Myocyte (in vitro differentiated cells): ENCODE measurements at places on chromosomes 5 and 9.

- no peak for DNase-seq
These were observed 63.8 kb downstream of the MACROH2A1 start for GRCh38 chr5:135335031-135335828.

DNA sequence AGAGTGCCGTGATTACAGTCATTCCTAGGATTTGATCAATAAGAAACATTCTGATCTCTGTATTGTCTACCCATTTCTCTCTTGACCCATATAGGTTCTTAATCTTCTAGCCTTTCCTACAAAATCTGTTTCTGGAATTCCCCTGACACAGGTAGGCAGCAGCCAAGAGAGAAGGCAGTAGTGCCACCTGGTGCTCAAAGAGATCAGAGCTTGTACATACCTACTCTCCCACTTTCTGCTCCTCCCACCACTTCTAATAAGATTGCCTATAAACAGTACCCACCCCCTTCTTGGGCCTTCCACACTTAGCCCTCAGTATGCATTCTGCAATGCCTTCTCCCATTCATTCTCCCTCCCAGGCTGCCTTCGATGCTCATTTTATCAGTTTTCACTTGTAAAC is 117.4 kb upstream of the RORB start:
- no peak for DNase-seq

- peak; percentile 32 for DNase-seq
These were observed 34.6 kb upstream of the NFIB start for GRCh38 chr9:14348373-14349145.

- DNase-seq, result no peak
These were observed 89.9 kb downstream of the SIL1 start for GRCh38 chr5:139108063-139108824.

DNA sequence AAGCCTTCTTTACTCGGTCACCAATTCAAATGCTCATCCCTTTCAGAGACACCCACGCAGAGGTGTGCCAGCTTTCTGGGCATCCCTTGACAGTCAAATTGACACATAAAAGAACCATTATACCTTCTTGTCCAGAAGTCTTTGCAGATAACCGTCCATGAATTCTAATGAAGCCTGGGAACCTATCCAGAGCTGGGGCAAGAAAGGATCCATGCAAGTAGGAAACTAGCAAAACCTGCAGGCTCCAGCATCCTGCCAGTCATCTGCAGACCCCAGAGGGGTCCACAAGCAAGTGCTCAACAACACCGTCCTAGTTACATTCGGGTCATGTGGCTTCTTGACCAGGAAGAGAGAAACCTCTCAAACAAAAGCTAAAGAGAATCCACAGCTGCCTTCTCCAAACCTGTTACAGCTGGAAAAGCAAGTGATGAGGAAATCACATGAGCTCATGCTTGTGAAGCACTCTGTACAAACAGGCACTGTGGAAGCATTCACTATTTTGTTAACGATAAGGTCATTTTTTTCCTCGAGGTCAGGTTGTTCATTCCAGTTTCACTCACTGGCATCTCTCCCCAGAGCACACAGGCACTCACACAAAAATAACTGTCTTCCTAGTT is 80.2 kb upstream of the DMRT1 start:
- DNase-seq, result no peak

GRCh38 chr5:101431201-101431600 is 528.1 kb upstream of the ST8SIA4 start:
- no peak for DNase-seq

- DNase-seq, result no peak
These were observed 265.2 kb downstream of the SYK start for GRCh38 chr9:91066856-91067255.

DNA sequence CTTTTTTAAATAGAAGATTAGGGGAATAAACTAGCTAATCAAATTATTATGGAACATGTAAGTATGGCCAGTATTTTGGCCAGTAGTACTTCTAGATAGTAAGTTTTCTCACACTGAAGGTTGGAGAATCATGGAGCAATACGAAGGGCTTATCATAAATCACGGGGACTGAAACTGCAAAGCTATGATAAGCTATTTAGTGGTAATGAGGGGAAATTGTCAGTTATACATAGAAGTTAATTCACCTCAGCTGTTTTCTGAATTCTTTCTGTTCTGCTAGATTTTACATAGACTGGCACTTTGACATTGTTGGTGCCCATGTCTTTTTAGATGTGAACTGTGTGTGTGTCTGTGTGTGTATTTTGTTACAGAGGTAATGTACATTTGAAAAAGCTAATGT is 34.5 kb upstream of the FAM151B start:
- no peak for DNase-seq

GRCh38 chr5:71482132-71482531 is 26.7 kb downstream of the BDP1 start:
- DNase-seq, result peak; percentile 18

DNA sequence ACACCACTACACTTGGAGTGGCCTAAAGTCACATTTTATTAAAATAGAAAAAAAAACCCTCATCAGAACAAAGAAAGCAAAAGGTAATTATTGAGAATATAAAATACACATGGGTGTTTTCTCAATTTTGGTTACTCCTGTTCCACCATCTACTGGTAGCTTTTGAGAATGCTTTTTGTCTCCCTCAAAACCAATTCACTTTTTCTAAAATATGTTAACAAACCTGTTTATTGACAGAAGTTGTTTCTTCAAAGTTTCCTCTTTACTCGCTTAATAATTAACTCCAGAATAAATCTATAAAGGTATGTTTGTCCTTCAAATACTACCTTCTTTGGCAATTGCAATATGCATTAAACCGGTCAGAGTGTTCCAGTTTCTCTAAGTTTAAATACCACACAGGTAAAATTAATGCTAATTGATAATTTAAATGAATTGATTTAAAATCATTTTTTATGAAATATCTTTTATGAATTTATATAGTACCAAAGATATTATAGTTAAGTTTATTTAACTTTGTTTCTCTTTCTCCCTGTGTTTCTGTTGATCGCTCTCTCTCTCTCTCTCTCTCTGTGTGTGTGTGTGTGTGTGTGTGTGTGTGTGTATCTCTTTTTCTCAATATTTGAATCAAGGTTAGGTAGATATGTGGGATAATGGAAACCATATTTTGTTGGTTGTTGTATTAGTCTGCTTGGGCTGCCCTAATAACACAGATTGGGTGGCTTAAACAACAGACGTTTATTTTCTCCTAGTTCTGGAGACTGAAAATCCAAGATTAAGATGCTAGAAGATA is 487.4 kb downstream of the PRDM9 start:
- DNase-seq, result no peak

- no peak for DNase-seq
These were observed 109.5 kb downstream of the SNCAIP start for GRCh38 chr5:122421374-122422079.

DNA sequence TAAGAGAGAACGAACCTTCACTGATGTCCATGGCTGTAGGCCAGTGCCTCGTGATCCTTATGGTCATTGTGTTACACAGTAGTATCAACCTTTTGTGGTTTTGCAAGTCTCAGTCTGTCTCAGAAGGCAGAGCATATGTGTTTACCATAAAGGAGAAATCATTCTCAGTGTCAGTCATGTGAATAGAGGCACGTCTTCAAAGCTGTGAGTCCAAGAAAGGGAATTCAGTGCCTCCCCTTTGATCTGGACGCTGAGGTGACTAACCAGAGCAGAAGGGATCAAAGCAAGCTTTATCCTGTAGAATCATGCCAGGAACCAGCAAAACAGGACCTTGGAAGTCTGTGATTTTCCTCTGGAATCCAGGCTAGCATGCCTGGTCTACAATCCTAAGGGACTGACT is 433.9 kb downstream of the DNAH5 start:
- DNase-seq, result no peak

- DNase-seq, result no peak
These were observed 63.4 kb downstream of the KCNT1 start for GRCh38 chr9:135765416-135765815.

DNA sequence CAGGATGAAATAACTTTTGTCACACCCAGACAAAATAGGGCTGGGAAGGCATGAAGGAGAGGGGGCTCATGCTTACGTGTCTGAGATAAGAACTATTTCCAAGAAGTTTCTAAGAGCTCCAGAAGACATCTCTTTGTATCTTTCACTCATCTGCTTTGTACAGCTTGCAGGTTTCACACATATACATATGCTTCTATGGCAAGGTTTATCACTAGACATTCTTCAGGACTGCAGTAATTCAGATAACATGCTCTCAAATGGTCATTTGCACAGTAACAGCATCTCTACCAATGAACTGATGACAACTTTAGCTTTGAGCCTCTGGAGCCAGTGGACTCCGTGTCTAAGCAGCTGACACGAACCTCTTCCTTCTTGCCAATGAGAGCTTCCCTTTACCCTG is 3.2 kb downstream of the OR1J1 start:
- no peak for DNase-seq

DNA sequence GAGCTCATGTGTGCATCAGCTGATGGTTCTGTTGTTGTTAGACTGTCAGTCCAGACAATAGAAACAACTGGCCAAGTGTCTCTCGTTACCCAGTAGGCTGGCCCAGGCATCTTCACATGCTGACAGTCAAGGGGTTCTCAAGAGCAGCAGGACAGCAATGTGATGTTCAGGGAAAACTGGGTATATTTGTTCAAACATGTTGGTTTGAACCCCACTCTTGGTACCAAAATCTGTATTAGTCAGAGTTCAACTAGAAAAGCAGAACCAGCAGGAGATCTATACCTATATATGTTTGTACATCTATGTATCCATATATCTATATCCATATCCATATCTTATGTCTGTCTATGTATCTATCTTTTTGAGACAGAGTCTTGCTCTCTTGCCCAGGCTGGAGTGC is 108.1 kb downstream of the LRRC70 start:
- no peak for DNase-seq

DNA sequence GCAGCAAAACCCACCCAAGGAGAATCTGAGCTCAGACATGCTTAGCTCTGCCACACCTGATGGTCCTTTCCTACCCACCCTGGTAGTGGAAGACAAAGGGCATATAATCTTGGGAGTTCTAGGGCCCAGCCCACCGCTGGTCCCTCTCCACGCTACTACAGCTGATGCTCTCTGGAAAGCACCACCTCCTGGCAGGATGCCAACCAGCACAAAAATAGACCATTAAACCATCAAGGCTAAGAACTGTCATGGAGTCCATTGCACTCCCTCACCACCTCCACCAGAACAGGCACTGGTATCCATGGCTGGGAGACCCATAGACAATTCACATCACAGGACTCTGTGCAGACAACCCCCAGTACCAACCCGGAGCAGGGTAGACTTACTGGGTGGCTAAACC is 111.0 kb upstream of the IL7R start:
- DNase-seq, result peak; percentile 41

GRCh38 chr5:156513123-156513815 is 186.3 kb downstream of the SGCD start:
- DNase-seq, result peak; percentile 36

- no peak for DNase-seq
These were observed 76.8 kb downstream of the ADAMTS2 start for GRCh38 chr5:179268399-179268952.

GRCh38 chr5:27240791-27241190 is 202.4 kb upstream of the CDH9 start:
- peak; percentile 3 for DNase-seq

- DNase-seq, result peak; percentile 23
These were observed 65.6 kb upstream of the FRRS1L start for GRCh38 chr9:109232449-109233237.

- DNase-seq, result no peak
These were observed 25.5 kb downstream of the MTRR start for GRCh38 chr5:7894439-7894838.

DNA sequence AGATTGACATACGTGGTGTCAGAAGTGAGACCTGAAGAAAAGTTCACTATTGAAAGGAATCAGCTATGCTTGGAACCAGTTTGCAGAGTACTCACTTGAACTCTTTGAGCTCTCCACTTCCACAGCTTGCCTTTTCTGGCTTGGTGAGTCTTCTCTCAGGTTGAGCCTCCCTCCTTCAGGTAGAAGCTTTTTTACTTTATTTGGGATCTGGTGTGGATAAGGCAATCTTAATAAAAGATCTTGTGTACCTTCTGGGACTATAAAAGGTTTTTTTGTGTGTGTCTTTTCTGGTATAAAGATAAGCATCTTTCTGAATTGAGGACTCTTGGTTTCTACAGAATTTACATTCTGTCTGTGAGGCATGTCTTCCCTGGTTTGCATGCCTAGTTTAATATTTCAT is 5.4 kb upstream of the CPLANE1 start:
- DNase-seq, result no peak

- DNase-seq, result no peak
These were observed 70.6 kb upstream of the ANKH start for GRCh38 chr5:14942212-14942611.

DNA sequence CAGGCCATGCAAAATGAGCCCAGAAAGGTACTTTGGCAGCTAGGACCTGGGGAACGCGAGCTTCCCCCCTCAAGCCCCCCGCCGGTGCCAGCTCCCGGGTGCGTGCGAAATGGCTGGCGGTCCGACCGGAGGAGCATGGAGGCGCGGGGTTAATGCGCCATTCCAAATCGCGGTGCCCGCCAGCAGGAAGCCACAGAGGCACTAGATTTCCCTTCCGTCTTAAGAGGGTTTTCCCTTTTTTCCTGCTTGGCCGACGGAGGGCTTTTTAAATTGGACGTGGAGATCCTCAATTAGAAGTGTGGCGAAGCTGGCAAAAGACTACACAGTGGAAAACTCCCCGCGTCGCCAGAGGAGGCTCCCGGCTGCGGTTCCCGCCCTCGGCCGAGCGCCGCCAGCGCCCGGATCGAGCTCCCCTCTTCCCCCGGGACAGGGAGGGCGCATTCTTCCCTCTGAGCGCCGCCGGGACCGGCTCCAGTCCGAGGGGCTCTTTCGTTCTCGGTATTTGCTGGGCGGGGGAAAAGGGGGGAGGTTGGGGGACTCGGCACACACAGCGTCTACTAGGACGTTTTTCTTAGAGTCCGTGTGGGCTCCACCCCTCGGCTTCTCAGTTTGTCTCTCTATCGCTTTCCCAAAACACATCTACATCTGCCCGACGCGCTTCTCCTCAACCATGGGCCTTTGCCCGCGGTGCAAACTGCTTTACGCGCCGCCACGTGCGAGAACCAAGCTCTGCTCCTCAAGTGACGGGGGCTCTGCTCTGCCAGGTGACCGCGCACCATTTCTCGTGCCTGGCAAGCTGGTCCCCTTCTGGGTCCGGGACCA is 3.0 kb downstream of the GDNF start:
- peak; percentile 55 for DNase-seq

DNA sequence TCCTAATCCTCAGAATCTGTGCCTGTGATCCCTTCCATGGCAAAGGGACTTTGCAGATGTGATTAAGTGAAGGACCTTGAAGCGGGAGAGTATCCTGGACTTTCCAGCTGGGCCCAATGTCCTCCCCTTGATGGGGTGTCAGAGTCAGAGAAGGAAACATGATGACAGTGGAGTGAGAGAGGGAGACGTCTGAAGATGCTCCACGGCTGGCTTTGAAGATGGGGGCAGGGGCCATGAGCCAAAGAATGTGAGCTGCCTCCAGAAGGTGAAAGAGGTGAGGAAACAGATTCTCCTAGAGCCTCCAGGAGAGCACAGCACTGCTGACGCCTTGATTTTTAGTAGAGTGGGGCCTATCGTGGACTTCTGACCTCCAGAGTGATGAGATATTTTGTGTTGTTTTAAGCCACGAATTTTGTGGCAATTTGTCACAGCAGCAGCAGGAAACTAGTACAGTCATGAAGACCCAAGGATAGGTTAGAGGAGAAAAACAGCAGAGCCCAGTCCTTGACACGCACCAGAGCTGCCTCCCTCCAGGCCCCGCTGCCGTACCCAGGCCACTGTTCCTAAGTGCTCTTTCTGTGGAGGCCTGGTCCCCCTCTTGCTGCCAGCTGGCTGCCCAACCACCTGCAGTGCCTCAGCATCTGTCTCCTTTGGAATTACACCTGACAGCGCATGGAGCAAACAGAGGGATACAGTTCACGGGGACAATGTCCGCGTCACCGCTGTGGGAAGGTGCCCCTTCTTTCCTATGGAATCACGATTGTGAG is 78.1 kb downstream of the MACROH2A1 start:
- no peak for DNase-seq

GRCh38 chr5:43320846-43321245 is 7.6 kb upstream of the HMGCS1 start:
- DNase-seq, result no peak
